SHP77 (cell line): ENCODE measurements at places on chromosomes 7 and 10.

- no peak for DNase-seq
These were observed 48.8 kb downstream of the COL26A1 start for GRCh38 chr7:101411508-101411874.

DNA sequence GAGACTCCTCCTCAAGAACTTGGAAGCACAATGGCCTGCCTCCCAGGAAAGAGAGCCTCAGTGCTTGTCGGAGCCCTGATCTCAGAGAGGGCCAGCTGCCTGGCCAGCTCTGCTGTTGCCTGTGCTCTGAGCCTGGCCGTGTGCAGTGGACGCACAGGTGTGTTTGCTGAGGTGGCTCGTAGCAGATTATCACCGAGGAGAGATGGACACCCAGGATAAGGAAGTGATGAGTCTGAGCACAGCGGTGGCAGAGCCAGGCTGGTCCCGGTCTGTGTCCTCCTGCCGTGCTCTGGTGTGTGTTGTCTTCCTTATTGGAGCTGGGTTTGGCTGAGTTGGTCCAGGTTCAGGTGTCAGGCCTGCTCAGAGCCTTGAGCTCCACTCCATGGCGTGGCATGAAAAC, 208.5 kb downstream of the EBF3 start:
- no peak for DNase-seq

GRCh38 chr10:51086710-51087109, 12.4 kb downstream of the PRKG1 start:
- no peak for DNase-seq

- no peak for DNase-seq
These were observed 154.3 kb downstream of the ZNF365 start for GRCh38 chr10:62528441-62528840.

DNA sequence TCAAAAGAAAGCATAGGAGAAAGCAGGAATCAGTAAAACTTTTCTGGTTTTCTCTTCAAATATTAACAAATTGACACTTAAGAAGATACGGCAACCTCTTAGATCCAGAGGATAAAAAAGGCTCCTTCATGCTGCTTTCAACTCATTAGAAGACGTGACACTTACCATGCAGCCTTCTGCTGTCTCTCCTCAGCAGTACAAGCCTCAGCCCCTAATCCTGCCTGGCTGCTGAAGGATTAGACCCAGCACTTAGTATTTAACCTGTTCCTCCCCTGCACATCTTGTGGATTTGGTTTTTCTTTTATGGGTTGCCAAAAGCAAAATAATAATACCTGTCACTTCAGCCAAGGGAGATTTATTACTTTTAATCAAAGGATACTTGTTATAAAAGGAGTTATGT, 108.4 kb downstream of the LYZL1 start:
- no peak for DNase-seq

- no peak for DNase-seq
These were observed 99.6 kb upstream of the NPS start for GRCh38 chr10:127449490-127449889.

- no peak for DNase-seq
These were observed 71.2 kb downstream of the TPST1 start for GRCh38 chr7:66276363-66276762.

DNA sequence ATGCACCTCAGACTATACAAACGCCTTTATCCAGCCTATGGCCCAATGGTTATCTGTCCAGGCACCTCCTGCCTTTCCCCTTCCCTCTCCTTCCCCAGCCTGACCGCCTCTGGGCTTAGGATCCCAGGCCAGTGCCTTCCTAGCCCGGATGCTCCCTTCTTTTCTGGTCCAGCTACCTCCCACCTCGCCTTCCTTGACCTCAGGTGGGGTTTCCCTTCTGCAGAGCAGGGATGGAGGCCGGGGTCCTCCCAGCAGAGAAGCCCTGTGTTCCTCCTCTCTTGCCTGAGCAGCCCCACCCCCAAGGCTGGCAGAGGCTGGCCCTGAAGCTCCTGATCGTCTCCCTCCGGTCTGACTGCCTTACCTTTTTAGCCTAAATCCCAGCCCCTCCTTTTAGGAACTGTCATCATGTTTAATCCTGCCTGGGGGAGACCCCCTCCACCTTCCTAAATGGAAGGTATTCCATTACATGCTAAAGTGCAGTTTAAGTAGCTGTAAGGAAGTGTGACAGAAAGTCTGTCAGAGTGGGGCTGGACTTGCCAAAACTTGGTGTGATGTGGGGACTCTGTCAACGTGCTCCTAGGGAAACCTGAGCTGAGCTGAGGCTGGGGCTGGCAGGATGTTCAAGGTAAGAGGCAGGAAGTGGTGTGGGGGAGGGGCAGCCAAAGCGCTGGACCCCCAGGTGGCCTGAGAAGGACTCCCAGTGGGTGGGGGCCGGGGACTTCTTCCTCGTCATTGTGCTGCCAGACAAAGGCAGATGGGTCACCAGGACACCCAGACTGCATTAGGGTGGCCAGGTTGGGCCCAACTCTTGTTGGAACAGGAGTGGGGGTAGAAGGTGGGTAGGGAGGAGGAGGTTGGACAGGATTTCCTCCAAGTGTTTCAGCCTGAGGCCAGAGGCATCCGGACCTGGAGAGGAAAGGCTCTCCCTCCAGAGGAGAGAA, 39.5 kb downstream of the LBX1 start:
- peak; percentile 18 for DNase-seq

DNA sequence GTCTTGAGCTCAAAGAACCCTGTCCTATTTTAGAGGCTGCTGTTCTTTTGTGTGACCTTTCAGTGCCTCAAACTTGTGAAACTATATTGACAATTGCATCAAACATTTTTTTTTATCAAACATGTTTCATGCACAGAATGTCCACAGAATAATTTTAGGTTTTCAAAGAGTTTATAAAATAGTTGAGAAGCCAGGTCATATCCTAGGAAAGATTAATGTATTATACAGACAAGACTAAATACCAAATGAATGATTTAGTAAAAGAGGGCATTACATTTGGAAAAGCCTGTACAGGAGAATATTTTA, 67.0 kb downstream of the CDK6 start:
- DNase-seq: no peak

DNA sequence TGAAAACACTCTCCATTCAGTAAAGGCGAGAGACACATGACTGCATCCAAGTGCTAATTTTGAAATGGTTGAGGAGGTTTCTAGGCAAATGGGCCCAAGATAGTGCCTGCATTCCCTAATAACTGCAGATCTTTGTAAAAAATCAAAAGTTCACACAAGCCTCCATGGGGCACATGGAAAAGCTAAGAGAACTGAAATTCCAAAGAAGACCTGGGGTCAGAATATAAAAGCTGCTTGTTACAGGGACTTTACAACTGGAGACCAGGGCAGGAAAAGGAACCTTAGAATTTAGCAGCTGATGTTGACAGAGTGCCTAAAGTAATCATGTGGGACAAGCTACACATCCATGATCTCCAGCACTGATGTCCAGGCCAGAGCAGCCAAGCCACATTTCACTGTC, 10.0 kb upstream of the ABI1 start:
- DNase-seq: no peak

DNA sequence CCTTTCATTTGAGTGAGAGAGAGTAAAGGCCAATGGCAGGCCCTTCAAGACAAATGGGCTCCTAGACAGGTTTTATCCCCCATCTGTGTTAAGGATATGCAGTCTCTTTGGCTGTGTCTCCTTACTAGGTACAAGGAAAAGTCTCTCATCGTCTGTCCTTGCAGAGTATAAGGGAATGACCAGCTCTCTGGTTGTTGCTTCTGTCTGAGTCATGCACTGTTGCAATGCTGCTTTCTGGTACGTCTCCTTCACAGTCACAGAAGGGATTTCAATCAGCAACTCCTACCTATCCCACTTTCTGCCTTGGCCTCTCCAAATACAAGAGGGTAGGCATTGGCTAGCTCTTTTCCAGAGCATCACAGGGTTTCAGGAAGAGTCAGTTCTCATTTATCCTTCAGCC, 48.1 kb downstream of the CTTNBP2 start:
- no peak for DNase-seq

DNA sequence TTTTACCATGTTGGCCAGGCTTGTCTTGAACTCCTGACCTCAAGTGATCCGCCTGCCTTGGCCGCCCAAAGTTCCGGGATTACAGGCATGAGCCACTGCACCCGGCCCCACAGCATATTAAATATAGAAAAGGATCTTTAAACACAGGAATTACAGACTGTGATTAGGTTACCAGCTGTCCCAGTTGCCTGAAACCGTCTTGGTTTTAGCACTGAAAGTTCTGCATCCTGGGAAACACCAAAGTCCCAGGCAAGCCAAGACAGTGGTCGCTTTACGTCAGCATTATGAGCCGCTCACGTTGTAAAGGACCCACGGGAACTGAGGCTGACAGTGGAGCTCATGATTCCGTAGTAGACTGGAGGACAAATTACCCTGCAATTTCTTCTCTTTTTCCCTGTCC, 69.0 kb upstream of the FAM180A start:
- DNase-seq: no peak

DNA sequence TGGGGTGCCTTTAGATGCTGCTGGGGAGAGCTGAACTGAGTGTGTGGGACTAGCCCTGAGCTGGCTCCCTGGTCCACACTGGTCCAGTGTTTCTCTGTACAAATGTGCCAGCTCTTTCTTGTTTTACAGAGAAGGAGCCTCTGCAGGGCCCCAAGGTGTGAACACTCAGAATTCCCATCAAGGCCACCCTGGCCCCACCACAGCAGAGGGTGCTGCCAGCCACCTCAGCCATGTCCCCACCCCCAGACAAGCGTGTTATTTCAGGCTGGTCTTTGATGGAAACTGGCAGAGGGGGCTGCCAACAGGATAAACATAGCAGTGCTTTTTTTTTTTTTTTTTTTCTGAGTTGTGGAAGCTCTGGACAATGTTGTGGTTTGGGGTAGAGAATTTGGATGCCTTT, 68.5 kb upstream of the LRRC18 start:
- DNase-seq: no peak

- peak; percentile 40 for DNase-seq
These were observed 589 bp downstream of the ZNF488 start for GRCh38 chr10:47383261-47384147.
